Thyroid gland (tissue), 4 donors: ENCODE measurements at places on chromosomes 3 and 15.

DNA sequence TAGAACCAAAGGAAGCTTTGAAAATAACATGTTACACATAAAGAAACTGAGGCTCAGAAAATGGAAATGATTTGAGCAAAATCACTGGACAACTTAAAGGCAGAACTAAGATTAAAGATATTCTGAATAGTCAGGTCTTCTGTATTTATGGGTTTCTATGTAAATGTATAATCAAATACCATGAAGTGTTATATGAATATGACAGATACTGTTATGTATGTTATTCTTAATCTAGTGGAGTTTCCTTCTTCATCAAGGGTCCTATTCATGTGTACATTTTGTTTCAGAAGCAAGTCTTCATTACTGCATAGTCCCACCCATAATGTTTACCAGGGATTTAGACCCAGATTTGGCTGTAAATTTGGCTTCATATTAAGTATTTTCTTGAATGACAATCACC, 470.9 kb upstream of the TPRG1 start:
- no peak for DNase-seq

DNA sequence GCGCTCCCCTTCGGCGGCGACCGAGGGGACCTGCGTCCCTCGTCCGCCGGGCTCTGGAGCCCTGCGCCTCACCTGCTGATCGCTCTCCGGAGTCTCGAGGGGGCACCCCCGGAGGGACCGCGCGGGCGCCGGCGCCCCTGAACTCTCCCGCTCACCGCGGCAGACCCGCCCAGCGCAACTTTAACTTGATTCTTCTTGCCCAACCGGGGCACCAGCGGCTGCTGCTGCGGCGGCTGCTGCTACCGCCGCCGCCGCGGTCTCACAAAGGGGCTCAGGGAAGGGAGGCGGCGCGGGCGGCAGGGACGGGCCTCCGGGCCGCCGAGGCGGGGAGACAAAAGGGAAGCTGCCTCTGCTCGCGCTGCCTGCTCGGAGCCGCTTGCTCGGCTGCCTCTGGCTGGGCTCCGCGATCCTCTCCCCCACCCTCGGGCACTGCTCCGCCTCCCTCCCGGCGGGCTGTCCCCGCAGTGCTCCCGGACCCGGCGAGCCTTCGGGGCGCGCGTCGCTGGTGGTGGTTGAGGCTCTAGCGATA, at the start of gene PPM1L:
PPM1L (plus strand) TSS at position 456 of the 529 bp plus-strand sequence.
- DNase-seq = peak; percentile 72

DNA sequence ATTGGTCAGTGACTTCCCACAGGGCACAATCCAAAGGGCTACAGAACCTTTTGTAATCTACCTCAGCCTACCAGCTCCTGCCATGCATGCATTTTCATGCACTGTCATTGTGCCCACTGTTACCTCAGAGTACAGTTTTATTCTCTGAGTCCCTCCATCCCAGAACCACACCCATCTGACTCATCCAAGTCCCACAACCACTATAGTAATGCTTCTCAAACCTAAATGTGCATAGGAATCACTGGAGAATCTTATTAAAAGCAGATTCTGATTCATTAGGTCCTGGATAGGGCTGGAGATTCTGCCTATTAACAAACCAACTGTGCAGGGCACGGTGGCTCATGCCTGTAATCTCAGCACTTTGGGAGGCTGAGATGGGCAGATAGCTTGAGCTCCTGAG, 3.7 kb upstream of the B3GALNT1 start:
- no peak for DNase-seq

DNA sequence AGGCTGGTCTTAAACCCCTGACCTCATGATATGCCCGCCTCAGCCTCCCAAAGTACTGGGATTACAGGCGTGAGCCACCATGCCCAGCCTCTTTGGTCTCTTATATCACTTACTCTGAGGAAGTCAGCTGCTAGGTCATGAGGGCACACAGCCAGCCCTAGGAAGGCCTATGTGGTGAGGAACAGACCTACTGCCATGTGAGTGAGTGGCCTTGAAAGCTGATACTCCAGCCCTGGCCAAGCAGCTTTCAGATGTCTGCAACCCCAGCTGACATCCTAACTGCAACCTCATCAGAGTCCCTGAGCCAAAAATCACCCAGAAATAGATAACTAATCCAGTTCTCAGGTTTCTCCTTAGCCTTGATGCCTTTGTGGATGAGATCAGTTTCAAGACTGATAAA, 224.3 kb downstream of the EDEM1 start:
- DNase-seq = no peak

DNA sequence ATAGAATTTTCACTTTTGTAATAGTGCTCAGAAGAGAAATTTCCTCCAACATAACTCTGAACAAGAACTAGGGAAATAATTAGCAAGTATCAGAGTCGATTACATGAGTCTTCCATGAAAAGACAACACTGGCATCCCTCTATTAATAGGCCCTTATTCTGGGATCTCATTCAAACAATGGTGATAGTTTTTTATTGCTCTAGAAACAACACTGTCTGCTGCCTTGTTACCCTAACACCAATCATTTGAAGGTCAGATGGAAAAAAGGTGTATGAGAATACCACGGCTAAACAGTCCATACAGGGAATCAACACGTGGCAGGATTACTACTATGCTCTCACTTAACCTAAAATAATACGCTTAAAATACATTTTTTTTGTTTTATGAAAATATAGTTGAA, 35.9 kb downstream of the GNB4 start:
- DNase-seq = no peak

- no peak for DNase-seq
These were observed 3.3 kb downstream of the PPP4R2 start for GRCh38 chr3:72999951-73000350.

DNA sequence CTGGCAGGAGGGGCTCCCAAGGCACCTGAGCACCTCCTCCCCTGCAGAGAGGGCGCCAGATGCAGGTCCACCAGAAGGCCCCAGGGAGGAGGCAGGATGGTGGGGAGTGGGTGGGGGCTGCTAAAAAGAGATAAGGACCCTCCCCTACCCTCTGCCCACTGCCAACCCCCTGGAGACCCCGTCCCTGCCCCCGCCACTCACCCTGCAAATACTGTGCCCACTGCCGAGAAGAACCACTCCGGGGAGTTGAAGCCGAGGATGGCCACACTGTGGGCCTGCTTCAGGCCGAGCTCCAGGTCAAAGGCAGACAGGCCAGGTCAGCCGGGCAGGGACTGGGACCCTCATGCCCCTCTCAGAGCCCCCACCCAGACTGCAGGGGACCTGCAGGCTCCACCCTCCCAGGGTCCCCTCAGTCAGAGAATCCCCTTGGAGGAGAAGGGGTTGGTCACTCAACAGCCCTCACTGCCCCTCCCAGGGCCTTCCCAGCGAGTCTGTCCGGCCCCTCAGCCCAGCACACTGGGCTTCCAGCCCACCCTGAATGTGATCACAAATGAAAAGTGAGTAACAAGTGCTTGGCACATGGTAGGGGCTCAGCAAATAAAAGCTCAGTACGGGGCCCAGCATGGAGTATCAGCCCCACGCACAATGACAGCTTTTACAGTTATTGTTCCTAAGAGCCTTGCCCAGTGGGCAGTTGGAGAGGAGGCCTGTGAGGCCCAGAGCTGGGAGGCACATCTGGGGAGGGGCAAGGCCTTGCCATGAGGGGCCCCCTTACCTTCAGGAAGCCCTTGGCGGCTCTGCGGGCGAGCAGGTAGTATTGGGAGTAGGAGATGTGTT, 40.4 kb downstream of the ACSBG1 start:
- no peak for DNase-seq

DNA sequence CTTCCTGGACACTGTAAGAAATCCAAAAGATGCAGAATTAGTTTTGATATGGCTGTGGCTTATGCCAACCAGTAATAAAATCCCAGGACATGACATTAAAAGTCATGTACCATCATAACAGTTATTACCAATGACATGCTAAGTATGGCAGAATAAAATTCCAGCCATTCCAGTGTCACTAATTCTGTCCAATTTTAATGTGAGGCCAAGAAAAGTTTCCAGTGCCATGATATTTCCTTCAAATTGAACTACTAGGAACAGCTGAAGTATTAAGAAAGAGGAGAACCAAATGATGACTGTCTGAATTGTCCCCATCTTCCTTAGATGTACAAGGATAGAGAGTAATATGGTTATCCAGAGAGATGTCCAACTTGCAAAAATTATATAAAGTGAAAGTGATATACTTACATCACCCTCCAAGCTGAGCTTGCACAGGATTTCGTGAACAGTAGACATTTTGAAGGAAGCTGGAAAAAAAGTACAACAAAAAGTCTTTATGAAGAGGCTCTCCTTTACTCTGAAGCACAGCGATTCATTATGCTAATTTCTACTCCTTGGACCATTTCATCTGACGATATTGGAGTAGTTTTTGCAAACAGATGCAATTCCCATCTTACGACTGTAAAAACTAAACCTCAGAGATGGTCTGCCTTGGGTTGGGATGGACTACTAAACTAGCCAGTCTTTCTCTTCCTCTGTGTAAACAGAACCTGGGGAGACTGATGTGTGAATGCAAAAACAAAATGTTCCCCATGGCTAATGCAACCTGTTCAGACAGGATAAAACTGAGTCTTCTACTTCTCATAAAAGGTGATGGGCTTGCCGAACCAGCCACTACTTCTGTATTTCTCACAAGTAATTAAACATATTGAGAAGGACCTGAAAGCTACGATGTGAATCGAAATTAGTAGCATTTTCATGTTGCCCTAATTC, 11.9 kb downstream of the ANXA2 start:
- DNase-seq = no peak

DNA sequence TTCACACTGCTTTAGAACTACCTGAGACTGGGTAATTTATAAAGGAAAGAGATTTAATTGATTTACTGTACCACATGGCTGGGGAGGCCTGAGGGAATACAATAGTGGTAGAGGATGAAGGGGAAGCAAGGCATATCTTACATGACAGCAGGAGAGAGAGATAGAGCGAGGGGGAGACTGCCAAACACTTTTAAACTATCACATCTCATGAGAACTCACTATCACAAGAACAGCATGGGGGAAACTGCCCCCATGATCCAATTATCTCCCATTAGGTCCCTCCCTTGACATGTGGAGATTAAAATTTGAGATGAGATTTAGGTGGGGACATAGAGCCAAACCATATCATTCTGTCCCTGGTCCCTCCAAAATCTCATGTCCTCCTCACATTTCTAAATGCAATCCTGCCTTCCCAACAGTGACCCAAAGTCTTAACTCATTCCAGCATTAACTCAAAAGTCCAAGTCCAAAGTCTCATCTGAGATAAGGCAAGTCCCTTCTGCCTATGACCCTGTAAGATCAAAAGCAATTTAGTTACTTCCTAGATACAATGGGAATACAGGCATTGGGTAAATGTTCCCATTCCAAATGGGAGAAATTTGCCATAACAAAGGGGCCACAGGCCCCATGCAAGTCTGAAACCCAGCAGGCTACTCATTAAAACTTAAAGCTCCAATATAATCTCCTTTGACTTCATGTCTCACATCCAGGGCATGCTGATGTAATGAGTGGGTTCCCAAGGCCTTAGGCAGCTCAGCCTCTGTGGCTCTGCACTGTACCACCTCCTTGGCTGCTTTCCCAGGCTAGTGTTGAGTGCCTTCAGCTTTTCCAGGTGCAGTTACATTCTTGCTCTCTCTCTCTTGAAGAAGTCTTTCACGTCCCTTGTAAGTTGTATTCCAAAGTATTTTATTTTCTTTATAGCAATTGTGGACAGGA, 481.7 kb upstream of the TGFBR2 start:
- peak; percentile 79 for DNase-seq

- no peak for DNase-seq
These were observed 106.8 kb upstream of the SLC6A11 start for GRCh38 chr3:10709110-10709781.

DNA sequence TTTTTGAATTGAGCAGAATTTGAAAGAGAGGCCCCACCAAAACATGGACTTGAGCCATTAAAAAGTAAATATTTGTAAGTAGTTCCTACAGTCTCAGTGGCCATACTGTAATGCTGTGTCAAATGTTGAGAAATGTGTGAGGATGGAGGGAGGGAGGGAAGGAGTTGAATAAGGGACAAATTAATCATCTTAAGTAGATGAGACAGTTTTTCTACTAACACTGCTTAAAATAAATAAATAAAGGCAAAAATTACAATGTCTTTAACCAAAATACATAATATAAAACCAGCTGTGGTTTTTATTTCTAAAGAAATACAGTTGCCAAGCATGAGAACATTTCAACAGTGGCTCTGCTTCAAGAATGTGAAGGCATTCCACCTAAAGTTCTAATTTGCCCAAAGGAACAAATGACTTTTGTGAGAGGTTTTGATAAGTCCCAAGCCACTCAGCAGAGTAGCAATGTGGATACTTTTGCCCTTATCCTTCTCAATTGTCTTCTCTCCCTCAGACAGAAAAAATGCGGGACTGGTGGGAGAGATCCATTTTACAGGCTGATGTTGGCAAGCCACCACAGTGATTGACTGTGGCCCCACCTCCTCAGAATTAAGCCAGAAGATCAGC, 427.0 kb upstream of the RARB start:
- no peak for DNase-seq

DNA sequence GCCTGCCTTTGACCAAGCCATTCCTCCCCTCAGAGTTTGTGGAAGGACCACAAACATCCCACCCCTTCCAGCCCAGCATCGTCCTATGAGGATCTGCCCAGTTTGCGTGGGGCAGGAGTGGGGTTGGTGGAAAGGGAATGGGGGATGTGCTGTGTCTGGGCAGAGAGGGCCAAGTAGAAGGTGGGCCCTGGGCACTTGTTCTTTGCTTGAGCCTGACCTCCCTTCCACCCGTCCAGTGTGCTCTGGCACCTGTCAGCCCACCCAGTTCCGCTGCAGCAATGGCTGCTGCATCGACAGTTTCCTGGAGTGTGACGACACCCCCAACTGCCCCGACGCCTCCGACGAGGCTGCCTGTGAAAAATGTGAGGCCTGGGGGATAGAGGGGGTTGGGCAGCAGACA, 10.3 kb downstream of the SPINT1 start:
- DNase-seq = no peak

DNA sequence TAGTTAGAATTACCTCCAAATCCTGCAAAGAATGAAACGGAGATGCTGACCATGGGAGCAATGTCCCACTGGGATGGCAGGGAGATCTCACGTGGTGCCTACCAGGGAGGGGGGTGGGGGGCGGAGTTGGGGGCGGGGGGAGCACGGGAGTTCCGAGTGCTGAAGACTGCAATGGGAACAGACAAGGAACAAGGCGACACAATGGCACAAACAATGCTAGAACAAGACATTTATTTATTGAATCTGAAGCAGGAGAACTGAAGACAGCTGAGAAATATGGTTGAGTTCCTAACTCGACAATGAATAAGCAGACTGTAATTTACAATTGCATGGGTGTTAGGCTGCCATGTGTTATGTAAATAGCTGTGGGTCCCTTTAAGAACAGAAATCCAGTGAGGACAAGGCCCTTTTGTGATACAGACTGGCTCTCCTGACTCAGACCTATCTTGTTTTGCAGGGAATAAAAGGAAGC, 91.2 kb downstream of the AQP9 start:
- DNase-seq = no peak

DNA sequence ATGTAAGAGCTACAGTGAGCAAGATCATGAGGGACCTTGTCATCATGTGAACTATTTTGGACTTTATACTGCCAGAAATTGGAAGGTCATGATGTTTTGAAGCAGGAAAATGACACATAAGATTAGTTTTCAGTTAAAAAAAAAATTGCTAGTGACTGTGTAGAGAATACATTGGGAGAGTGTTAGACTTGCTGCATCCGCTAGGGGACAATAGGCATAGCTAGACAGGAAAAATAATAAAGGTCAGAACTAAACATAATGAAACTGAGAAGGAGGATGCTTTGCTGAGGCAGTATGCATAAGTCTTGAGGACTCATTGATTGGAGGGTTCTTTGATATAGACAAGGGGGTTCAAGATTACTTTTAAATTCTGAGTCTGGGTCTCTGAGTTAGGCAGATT, 275.8 kb upstream of the KCNH8 start:
- DNase-seq = no peak

GRCh38 chr3:172031996-172032395, 7.4 kb upstream of the FNDC3B start:
- no peak for DNase-seq
